ENCODE measurements at places on chromosomes 12 and 14. TPM values are rescaled to one million over a fixed set of nuclear protein-coding genes. Genes with fewer than 3 reads are reported as not detected.

DNA sequence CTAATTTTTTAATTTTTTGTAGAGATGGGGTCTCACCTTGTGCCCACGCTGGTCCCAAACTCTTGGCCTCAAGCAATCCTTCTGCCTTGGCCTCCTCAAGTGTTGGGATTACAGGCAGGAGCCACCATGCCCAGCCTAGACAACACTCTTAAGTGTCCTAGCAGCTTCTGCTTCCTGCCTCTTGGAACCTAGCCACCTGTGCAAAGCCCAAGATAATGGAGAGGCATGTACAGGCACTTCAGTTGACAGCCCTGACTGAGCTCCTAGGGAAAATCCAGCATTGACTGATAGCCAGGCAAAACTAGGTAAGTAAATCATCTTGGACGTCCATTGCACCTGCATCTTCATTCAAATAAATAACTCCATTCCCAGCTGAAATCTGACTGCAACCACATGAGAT lies 15.5 kb downstream of the COX14 start:
- no peak for DNase-seq

DNA sequence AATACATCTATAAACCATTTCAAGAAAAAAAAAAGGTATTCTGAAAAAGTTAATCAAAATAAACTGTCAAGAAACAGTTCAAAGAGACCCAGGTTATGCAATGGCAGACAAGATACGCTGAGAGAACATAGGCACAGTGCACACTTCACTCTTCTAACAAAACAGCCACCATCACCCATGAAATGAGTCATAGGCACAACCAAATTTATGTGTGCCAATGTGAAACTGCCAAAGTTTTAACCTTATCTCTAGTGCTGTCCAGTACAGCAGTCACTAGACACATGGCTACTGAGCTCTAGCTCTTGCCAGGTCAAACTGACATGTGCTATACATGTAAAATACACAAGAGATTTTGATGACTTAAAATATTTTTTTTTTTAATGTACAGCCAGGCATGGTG lies 1.4 kb downstream of the CEP128 start:
- no peak for DNase-seq

DNA sequence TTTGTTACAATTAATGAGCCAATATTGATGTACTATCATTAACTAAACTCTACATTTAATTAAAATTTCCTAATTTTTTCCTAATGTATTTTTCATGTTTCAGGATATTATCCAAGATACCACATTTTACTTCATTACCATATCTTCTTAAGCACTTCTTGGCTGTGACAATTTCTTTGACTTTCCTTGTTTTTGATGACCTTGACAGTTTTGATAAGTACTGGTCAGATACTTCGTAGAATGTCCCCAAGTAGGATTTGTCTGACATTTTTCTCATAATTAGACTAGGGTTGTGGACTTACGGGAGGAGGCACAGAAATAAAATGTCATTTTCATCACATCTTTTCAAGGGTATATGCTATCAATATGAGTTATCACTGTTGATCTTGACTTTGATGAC lies 700.9 kb downstream of the BCL11B start:
- no peak for DNase-seq

- no peak for DNase-seq
These were observed 17.5 kb downstream of the NIN start for GRCh38 chr14:50813544-50813863.

AP5M1 gene
- polyA plus RNA-seq, result 34.1 TPM
